ENCODE measurements at places on chromosomes 7 and 10.

DNA sequence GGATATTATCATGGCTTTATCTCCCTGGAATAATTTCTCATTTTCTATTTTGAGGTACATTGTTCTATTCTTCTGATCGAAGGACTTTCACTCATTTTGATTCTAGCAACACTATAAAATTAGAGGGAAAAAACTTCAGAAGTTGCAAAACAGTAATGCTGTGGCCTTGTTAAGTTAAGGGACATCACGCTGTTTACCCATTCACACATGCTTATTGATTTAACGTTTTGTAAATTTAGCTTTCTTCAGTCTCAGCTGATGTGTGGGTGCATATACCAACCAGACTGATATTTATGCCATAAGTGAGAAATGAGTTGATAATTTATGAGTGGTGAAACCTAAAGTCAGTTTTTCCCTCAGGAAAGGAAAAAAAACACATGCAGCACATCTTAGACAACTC, 63.5 kb upstream of the RELN start:
- no peak for DNase-seq

DNA sequence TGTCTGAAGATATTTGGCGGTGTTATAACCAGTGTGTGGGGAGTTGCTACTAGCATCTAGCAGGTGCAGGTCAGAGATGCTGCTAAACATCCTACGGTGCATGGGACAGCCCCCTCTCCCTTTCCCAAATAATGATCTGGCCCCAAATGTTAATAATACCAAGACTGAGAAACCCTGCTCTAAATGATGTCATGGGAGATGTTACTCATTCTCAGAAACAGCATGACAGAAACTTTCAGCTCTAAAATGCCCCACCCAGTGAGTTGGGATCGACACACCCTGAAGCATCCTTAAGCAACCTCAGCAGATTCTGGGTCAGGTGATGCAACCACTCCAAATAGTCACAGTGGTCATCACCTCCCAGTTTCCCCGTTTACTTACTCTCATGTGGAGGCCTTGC, 108.8 kb upstream of the MPP7 start:
- peak; percentile 10 for DNase-seq

GRCh38 chr7:95478272-95479037, 7.3 kb upstream of the ASB4 start:
- DNase-seq, result no peak

DNA sequence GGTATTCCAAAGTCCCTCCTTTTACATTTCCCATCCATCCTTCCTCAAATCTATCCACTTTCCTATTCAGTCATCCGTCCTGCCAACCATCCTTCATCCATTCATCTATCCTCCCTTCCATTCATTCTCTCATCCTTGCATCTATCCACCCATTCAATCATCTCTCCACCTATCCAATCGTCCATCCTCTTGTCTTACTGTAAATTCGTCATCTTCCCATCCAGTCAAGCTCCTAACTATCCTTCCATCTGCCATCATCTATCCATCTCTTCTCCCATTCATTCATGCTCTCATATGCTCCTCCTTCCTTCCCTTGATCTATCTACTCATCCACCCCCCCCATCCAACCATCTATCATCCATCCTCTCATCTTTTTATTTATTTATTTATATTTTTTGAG, 5.0 kb downstream of the CALHM3 start:
- no peak for DNase-seq

DNA sequence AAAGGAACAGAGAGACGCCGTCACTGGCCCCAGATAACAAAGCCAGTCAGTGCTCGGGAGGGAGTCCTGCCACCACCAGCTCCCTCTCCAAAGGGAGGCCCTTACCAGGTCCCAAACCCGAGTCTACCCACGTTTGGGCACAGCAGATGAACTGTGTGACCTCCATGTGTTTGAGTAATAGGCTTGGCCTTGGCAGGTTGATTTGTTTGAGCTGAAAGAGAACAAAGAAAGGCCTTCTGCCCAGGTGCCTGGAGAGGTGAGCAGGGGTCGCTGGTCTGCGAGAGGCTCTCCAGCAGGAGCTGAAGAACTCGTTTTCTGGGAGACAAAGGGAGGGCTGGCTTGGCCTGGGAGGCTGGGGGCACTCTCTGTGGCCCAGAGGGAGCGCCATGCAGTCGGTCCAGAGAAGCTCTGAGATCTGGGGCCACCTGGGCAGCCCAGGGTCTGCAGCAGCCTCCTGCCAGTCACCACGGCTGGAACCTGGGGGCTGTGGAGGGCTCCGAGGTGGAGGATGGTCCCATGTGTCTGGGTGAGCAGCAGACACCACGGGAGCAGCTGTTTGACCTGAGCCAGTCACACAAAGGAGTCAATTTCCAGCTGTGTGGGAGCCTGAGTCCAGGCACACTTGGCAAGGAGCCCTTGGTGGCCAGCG, 99.7 kb downstream of the PAXIP1 start:
- DNase-seq, result no peak

DNA sequence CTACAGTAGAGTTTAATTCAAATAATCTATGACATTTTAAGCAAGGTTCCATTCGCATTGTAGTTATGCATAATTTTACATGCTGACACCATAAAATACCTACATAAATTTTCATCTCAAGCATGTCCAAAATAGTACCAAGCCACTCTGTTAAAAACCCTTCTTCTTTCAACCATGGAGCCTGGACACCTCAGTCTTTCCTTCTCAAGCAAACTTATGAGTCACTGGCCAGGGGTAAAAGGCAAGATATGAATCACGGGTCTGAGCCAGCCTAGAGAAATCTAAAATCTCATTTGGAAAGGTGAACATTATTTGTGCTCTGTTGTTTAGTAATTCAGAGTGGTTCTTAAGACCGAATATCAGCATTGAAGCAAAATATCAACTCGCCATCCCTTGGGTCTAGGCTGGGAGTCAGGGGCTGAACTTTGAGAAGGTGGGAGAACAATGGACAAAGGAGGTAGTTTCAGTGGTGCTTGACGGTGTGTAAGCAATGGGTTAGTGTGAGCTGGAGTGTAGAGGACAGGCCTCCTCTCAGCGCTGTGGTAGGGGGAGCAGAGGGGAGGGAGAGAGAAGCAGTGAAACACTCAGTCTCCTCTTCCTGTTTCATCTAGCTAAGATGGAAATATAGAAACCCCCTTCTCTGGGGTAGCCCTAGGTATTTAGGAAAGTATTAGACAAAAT, 19.1 kb upstream of the GPAM start:
- no peak for DNase-seq

GRCh38 chr7:124856299-124856888, 73.2 kb downstream of the POT1 start:
- DNase-seq, result no peak

DNA sequence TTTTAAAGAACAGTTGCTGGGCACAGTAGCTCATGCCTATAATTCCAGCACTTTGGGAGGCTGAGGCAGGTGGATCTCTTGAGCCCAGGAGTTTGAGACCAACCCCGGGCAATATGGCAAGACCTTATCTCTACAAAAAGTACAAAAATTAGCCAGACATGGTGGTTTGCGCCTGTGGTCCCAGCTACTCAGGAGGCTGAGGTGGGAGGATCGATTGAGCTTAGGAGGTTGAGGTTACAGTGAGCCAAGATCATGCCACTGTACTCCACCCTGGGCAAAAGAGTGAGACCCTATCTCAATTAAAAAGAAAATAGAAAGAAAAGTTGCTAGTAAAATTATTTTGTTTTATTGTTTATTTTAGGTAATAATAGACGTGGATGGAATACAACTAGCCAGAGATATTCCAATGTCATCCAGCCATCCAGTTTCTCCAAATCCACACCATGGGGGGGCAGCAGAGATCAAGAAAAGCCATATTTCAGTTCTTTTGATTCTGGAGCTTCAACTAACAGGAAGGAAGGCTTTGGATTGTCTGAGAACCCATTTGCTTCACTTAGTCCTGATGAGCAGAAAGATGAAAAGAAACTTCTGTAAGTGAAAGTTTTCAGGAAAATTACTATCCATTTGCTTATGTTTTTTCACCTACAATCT, 3.0 kb downstream of the NUP42 start:
- DNase-seq, result no peak

DNA sequence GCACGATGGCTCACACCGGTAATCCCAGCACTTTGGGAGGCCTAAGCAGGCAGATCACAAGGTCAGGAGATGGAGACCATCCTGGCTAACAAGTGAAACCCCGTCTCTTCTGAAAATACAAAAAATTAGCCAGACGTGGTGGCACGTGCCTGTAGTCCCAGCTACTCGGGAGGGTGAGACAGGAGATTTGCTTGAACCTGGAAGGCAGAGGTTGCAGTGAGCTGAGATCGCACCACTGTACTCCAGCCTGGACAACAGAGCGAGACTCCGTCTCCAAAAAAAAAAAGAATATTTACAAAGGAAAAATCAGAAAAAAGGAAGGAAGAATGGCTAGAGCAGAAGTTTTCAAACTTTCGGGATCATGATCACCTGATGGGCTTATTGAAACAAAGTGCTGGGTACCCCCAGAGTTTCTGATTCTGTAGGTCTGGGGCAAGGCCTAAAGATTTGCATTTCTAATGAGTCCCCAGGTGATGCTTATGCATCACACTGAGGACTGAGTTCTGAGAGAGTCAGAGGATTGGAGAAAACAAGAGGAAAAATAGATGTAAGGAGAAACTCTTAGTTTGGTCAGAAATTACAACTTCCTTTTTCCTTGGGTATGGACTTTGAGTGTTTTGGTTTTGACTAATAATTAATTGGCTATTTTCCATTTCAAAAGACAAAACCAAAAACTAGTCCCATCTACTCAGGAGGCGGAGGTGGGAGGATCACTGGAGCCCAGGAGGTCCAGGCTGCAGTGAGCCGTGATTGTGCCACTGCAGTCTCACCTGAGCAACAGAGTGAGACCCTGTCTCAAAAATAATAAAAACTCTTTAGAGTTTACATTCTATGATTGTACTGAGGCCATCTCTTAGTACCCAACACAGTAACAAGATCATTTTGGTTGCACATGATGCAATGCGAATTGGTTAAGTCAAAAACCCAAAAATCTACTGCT, 14.4 kb downstream of the MARCHF5 start:
- DNase-seq, result no peak

DNA sequence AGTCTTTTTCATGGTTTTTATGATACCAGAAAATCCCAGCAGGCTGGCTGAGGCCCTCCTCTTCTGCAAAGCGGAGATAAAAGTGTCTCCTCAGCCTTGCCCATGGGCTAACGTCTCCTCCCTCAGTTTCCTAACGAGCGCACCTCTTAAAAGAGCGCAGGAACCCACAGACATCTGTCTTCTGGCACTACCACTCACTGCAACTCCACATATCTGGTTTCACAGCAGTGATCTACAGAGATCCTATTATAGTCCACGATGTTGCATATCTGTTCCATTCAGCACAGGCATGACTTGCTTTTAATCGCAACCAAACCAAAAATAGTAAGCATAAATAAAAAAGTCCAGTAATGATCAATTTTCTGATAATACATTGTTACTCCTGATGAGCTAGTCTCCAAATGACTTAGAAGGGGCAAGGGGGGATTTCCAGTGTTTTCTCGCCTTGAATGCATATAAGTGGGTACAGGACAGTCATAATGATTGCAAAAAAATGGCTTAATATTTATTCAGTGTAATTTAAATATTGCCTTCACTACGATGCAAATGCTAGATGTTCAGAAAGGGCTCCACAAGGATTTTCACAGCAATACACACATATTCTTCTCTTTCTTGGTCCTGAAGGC, 20.9 kb downstream of the ANKRD22 start:
- DNase-seq, result no peak

GRCh38 chr7:35485436-35485835, 209.5 kb downstream of the HERPUD2 start:
- no peak for DNase-seq

- no peak for DNase-seq
These were observed 22.2 kb upstream of the PARP12 start for GRCh38 chr7:140084972-140085371.

- DNase-seq, result no peak
These were observed 173.2 kb downstream of the RTKN2 start for GRCh38 chr10:62095181-62096122.

DNA sequence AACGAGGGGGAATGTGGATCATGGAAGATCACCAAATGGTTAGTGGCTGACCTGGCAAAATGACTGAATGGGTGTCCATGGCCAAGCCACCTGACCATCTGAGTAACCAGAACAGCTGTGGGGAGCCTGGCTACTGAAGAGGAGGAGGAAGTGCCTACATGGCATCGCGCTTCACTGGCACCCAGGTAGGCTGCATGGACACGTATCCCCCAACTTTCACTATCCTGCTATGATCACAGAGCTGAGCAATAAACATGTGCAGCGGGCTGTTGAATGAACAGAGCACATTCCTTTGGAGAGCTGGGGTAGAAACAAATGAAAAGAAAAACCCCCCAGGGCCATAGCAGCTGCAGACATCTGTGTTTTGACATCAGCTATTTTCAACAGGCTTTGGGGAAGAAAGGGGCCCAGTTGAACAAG, 6.5 kb downstream of the AKR1B1 start:
- DNase-seq, result no peak

DNA sequence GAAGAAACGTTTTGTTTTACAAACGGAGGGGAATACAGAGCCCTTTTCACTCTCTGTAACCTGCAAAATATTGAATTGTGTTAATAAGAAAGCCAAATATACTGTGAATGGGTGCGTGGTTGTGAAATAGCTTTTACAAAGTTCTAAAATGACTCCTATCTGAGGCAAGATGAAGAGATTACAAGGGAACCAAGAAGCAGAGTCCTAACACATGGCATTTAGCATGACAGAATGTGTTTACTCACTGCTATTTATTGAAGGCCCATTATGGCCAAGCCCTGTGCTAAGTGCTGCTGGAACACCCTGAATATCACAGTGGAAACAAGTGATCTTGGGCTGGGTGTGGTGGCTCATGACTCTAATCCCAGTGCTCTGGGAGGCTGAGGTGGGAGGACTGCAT, 12.9 kb downstream of the JCAD start:
- DNase-seq, result no peak

DNA sequence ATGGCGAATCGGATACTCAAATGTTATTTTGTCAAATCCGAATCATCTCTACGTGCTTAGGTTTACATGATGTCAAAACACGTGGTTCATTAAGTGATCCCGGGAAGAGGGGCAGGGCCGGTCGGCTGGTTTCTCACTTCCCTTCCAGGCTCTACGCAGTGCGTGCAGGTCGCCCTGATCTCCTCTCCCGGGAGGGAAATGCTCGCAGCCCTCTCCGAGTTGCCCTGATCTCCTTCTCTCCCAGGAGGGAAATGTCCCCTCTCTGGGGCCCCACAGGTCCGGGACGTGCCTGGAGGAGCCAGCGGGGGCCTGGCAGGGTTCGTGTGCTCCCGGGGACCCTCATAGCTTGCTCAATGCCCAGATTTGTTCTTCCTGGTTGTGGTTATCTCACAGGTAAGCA, 202.7 kb downstream of the DNAJB6 start:
- DNase-seq, result no peak

- DNase-seq, result no peak
These were observed 20.7 kb downstream of the ZMIZ2 start for GRCh38 chr7:44769376-44769775.

All from stimulated activated CD4-positive, alpha-beta T cell treated with anti-CD3 and anti-CD28 coated beads, Interleukin-1b, Interleukin-23, amount 100 ng/mL, for 24 hours (primary cell).